CD8-positive, alpha-beta memory T cell (primary cell): ENCODE measurements at places on chromosomes 5 and 9. TPM values are rescaled to one million over a fixed set of nuclear protein-coding genes. Genes with fewer than 3 reads are reported as not detected.

Gene PCDHGB3
- not detected for polyA plus RNA-seq

Gene EGFLAM
- not detected for polyA plus RNA-seq

Gene SLC6A7
- not detected for polyA plus RNA-seq

Gene CYLC2
- polyA plus RNA-seq = not detected

Gene ANKRD20A1
- polyA plus RNA-seq = 1.7 TPM

Gene GPX8
- not detected for polyA plus RNA-seq

DNA sequence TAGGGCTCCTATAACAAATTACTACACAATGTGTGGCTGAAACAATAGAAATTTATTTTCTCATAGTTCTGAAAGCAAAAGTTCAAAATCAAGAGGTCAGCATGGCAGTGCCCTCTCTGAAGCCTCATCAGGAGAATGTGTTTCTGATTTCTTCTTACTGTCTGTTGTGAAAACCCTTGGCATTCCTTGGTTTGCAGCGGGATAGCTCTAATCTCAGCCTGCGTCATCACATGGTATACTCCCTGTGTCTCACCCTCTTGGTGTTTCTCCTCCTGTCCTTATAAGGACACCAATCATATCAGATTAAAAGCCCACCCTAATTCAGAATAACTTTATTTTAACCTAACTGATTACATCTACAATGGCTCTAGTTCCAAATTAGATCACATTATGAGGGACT, 87.5 kb upstream of the CDH9 start:
- H3K27me3 ChIP-seq = no peaks in the 10 kb centered on the region
- DNase-seq = no peak
- H3K27ac ChIP-seq = no peak overlapping the region
- no peaks in the 10 kb centered on the region for H3K4me1 ChIP-seq
- no peaks in the 10 kb centered on the region for H3K36me3 ChIP-seq

GRCh38 chr5:163997965-163998364, 492.5 kb downstream of the MAT2B start:
- DNase-seq = no peak
- no peaks in the 10 kb centered on the region for H3K36me3 ChIP-seq
- no peaks in the 10 kb centered on the region for H3K4me1 ChIP-seq
- no peak overlapping the region for H3K27ac ChIP-seq
- H3K4me3 ChIP-seq = no peak overlapping the region

- peak overlapping the region; percentile 57 for H3K4me3 ChIP-seq
- H3K27me3 ChIP-seq = no peaks in the 10 kb centered on the region
- H3K27ac ChIP-seq = peak overlapping the region; percentile 32
- peak; percentile 88 for DNase-seq
- no peaks in the 10 kb centered on the region for H3K36me3 ChIP-seq
- H3K4me1 ChIP-seq = peaks cover 13% of the 10 kb centered on the region
Observed at GRCh38 chr9:128218518-128219389, 15.6 kb downstream of the DNM1 start.

GRCh38 chr9:4424891-4425290, 65.4 kb upstream of the SLC1A1 start:
- no peak for DNase-seq
- H3K27ac ChIP-seq = no peak overlapping the region
- H3K36me3 ChIP-seq = no peaks in the 10 kb centered on the region
- no peaks in the 10 kb centered on the region for H3K27me3 ChIP-seq
- H3K4me1 ChIP-seq = peaks cover 5% of the 10 kb centered on the region
- no peak overlapping the region for H3K4me3 ChIP-seq

- peaks cover 22% of the 10 kb centered on the region for H3K4me1 ChIP-seq
- H3K27me3 ChIP-seq = no peaks in the 10 kb centered on the region
- DNase-seq = no peak
- H3K36me3 ChIP-seq = peaks cover 3% of the 10 kb centered on the region
Observed at GRCh38 chr9:137083394-137084004, 3.3 kb upstream of the MAN1B1 start.

DNA sequence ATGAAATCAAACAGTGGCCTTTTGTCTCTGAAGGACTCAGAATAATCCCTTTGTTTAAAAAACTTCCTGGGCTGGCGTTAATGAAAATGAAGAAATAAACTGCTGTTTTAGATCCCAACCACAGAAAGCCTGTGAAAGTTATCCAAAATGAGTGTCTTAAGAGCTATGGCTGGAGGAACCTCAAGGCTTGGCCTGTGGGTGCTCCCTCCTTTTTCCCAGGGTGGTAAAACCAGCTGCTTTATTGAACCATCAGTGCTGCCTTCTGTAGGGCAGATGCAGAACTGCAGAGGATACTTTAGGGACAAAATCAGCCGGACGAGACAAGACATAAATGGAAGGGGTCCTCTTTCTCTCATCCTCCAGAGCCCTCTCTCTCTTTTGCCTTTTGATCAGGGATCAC, 100.9 kb downstream of the SMARCA2 start:
- DNase-seq = no peak
- no peak overlapping the region for H3K4me3 ChIP-seq
- H3K27me3 ChIP-seq = no peaks in the 10 kb centered on the region
- H3K36me3 ChIP-seq = peaks cover 38% of the 10 kb centered on the region

GRCh38 chr9:115018547-115019435, 88.4 kb upstream of the TNFSF8 start:
- H3K36me3 ChIP-seq = no peaks in the 10 kb centered on the region
- DNase-seq = no peak
- no peak overlapping the region for H3K27ac ChIP-seq
- H3K4me3 ChIP-seq = no peak overlapping the region
- H3K27me3 ChIP-seq = no peaks in the 10 kb centered on the region

- H3K27me3 ChIP-seq = no peaks in the 10 kb centered on the region
- no peaks in the 10 kb centered on the region for H3K4me1 ChIP-seq
- H3K4me3 ChIP-seq = no peak overlapping the region
- no peak overlapping the region for H3K27ac ChIP-seq
Observed at GRCh38 chr9:93910598-93910997, 44.6 kb downstream of the BARX1 start.

- H3K36me3 ChIP-seq = no peaks in the 10 kb centered on the region
- H3K27ac ChIP-seq = no peak overlapping the region
- H3K4me1 ChIP-seq = no peaks in the 10 kb centered on the region
- no peak for DNase-seq
- no peaks in the 10 kb centered on the region for H3K27me3 ChIP-seq
Observed at GRCh38 chr5:122490718-122491117, 178.7 kb downstream of the SNCAIP start.

GRCh38 chr5:171979606-171980005, 26.8 kb downstream of the FBXW11 start:
- DNase-seq = no peak
- no peak overlapping the region for H3K27ac ChIP-seq
- H3K4me1 ChIP-seq = peaks cover 31% of the 10 kb centered on the region
- H3K4me3 ChIP-seq = no peak overlapping the region
- no peaks in the 10 kb centered on the region for H3K27me3 ChIP-seq

- no peak for DNase-seq
- H3K27me3 ChIP-seq = no peaks in the 10 kb centered on the region
- H3K36me3 ChIP-seq = no peaks in the 10 kb centered on the region
- H3K27ac ChIP-seq = peak overlapping the region; percentile 28
- no peak overlapping the region for H3K4me3 ChIP-seq
Observed at GRCh38 chr9:98867429-98868168, 60.1 kb downstream of the GALNT12 start.

DNA sequence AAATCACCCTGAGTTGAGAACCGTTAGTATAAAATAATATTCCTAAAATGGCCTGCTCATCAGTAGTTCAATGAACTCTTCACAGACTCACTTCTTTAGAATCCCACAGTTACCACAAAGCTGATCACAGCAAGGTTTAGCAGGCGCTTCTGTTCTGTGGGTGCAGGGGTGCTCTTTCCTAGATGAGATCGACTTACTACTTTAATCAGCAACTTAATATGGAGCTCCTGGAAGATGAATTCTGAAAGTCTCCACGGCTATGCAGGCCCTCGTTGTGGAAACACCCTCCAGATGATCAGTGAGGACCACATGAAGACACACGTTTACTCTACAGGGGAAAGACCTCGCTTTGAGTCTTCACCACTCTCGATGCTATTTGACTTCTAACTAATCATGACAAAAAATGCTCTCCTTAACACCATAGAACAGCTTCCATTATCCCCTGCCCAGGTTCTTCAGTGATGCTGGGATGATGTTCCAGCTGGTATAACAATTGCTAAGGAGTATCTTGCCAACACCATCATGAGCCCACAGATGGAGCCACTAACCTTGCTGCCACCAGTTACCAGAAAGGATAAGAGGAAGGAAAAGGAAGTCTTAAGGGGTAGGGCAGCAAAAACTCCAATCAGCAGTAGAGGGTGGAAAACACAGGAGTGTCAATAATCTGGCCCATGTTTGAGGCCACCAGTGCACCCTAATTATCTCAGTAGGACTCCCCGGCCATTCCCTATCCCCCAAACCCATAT, 17.9 kb upstream of the GPX8 start:
- no peak overlapping the region for H3K27ac ChIP-seq
- no peaks in the 10 kb centered on the region for H3K27me3 ChIP-seq
- H3K4me1 ChIP-seq = peaks cover 20% of the 10 kb centered on the region
- H3K36me3 ChIP-seq = no peaks in the 10 kb centered on the region
- no peak overlapping the region for H3K4me3 ChIP-seq

- no peak overlapping the region for H3K27ac ChIP-seq
- no peak for DNase-seq
- H3K4me1 ChIP-seq = no peaks in the 10 kb centered on the region
- H3K4me3 ChIP-seq = no peak overlapping the region
- H3K36me3 ChIP-seq = no peaks in the 10 kb centered on the region
- no peaks in the 10 kb centered on the region for H3K27me3 ChIP-seq
Observed at GRCh38 chr5:95786821-95787418, 35.6 kb downstream of the GLRX start.

DNA sequence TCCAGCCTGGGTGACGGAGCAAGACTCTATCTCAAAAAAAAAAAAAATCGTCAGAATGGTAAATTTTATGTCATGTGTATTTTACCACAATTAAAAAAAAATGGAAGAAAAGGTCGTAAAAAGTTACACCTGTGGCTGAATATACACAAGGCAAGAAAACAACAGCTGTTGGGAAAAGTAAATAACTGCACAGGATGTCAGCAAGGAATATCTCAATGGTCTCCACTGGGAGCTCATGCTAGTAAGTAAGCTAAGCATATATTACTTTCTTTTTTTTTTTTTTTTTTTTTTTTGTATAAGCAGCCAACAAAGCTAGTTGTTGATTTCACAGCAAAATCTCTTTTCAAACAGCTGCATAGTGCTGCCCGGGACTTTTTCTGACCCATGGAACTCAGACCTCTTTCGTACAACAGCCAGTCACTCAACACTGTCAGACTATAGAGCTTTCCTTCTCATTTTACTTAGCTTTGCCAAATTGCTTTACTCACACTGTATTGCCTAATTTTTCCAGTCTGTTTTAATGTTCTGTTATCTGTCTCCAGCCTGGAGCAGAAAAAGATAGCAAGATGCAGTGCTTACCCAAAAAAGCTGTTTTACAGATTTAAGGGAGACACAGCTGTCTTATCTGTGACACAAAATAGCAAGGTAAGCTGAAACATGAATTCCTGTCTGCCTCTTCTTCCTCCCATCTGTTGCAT, 175.9 kb downstream of the ENC1 start:
- no peaks in the 10 kb centered on the region for H3K27me3 ChIP-seq
- H3K4me3 ChIP-seq = no peak overlapping the region
- no peaks in the 10 kb centered on the region for H3K36me3 ChIP-seq
- no peak overlapping the region for H3K27ac ChIP-seq

GRCh38 chr5:72441862-72442540, 65.2 kb downstream of the ZNF366 start:
- H3K4me1 ChIP-seq = no peaks in the 10 kb centered on the region
- no peak overlapping the region for H3K27ac ChIP-seq
- H3K36me3 ChIP-seq = no peaks in the 10 kb centered on the region
- DNase-seq = no peak
- H3K4me3 ChIP-seq = no peak overlapping the region

DNA sequence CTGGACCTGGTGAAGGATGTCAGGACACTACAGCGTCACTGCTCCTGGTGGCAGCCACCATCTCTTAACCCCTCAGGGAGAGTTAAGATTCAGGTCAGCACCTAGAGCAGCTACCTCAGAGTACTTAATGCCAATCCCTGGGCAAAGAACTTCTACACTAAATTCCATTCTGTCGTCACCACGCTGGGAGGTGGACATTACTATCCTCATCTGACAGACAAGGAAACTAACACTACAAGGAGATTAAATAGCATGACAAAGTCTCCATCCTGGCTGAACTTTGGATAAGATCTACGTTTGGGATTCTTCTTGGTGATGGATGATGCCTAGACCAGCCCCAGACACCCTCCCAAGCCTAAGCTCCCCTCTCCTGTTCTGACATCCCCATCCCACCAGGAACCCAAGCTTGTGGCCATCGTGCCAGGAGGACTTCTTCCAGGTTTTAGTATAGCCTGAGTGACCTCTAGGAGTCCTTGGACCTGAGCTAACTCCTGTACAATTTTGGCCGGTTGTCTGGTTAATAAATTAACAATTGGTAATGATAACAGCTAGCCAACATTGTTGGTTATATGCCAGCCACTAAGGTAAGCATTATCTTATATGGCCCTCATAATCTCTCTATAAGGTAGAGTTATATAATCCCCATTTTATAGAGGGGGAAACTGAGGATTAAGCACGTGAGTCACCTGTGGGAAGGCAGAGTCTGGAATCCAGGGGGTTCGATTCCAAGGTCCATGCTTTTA, 54.8 kb downstream of the C5orf15 start:
- no peak for DNase-seq
- H3K36me3 ChIP-seq = no peaks in the 10 kb centered on the region

DNA sequence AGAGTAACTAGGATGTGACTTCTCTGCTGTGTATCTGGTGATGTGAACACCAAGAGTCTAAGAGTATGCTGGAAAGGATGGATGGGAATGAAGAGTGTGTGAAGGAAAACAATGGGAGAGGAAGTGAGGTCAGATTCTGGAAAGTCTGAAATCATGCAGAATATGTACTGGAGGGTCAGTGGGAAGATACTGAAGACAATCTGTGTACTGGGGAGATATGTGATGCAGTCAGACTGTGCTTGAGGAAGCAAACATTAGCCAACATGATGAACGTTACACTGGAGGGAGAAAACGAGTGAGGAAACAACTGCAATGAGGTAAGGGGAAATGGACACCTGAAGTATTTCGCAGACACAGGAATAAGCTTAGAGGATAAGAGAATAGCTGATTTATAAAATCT, 105.7 kb downstream of the NR3C1 start:
- DNase-seq = no peak
- H3K27ac ChIP-seq = no peak overlapping the region
- H3K36me3 ChIP-seq = peaks cover 32% of the 10 kb centered on the region
- no peaks in the 10 kb centered on the region for H3K4me1 ChIP-seq
- no peak overlapping the region for H3K4me3 ChIP-seq

- no peak overlapping the region for H3K4me3 ChIP-seq
- no peak for DNase-seq
- H3K27ac ChIP-seq = no peak overlapping the region
- H3K36me3 ChIP-seq = no peaks in the 10 kb centered on the region
- H3K27me3 ChIP-seq = no peaks in the 10 kb centered on the region
- H3K4me1 ChIP-seq = no peaks in the 10 kb centered on the region
Observed at GRCh38 chr9:123422635-123423310, 66.8 kb downstream of the CRB2 start.

GRCh38 chr5:153439130-153439529, 51.3 kb upstream of the GRIA1 start:
- H3K4me3 ChIP-seq = no peak overlapping the region
- no peaks in the 10 kb centered on the region for H3K36me3 ChIP-seq
- H3K27me3 ChIP-seq = no peaks in the 10 kb centered on the region
- no peak overlapping the region for H3K27ac ChIP-seq
- DNase-seq = no peak
- H3K4me1 ChIP-seq = no peaks in the 10 kb centered on the region

GRCh38 chr9:135370411-135371375, 108.9 kb upstream of the PPP1R26 start:
- DNase-seq = no peak
- no peaks in the 10 kb centered on the region for H3K36me3 ChIP-seq
- no peaks in the 10 kb centered on the region for H3K4me1 ChIP-seq
- H3K27ac ChIP-seq = no peak overlapping the region
- H3K27me3 ChIP-seq = no peaks in the 10 kb centered on the region
- no peak overlapping the region for H3K4me3 ChIP-seq
